ENCODE measurements at places on chromosomes 5 and 9.

DNA sequence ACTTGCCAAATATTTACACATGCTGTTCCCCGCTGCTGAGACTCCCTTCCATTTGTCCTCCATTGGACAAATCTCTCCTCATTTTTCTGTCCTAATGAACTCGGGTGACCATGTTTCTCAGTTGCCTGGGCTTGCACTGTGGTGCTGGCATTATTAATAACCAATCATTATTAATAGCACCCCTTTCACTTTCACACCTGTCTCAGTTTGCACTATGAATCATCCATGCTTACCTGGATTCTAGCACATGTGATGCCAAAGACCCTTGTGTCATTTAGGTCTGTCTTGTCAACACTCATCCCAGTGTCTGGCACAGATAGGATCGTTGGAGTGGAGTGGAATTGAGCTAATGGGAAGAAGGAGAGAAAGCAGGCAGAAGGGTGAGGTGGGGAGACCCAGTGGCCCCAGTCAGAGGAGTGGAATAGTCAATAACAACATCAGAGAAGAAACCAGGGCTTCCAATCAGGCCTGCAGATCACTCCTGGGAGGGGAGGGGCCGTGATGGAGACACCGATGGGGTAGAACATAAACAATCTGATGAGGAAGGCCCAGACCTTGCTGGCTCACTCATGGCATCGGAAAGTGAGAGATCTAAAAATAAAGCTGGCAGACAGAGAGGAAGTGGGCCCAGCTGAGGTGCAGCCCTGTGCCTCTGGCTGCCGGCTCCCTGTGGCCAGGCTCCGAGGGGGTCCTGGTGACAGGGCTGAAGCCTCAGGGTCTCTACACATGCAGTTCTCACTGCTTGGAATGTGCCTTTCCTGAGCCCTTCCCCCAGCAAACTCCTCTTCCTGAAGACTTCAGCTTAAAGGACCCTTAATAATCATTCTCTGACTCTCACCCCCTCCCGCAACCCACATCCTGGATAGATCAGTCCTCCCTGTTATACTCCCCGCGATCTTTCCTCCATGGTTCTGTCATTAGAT is 33.5 kb upstream of the CRB2 start:
- DNase-seq = peak; percentile 26

DNA sequence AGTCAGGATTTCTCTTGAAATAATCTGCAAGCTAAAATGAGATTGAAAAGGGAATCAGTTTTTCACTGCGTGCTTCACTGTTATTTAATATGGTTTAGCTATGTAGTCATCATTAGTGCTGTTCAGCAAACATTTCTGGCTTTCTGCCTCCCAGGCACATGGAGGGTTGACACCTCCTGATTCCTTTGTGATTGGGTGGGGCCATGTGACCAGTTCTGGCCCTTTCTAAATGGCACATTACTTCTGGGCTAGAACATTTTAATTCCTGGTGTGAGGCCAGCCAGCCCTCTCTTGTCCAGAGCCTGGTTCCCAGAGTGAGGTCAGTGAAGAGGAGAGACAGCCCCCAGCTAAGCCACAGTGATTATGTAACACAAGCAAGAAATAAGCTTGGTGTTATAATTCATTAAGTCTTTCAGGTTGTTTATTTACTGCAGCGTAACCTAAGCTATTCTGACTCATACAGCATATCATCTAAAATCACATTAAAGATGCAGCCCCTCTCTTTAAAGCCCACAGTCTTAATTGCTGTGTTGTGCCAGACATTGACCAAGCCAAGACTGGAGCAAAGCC is 17.4 kb upstream of the ARSI start:
- DNase-seq = no peak

- no peak for DNase-seq
These were observed 22.6 kb downstream of the SLC6A18 start for GRCh38 chr5:1247811-1248210.

DNA sequence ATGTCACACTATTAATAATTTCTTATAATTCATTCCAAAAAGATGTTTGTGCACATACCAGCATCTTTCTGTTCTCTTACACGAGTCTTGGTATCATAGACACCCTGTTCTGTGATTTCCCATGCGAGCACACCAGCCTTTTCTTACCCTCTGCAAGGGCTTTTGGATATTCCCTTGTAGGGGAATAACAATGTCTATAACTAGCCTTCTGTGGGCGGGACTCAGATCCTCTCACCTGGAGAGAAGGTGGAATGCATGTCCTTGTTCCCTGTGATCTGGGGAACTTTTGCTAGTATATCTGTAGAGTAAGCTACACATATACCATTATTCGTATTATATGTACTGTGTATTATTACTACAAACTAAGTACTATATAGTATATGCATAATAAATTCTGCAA is 44.8 kb downstream of the EHMT1 start:
- no peak for DNase-seq

GRCh38 chr9:92728831-92729734 is 35.5 kb downstream of the BICD2 start:
- no peak for DNase-seq

GRCh38 chr5:54692631-54693030 is 175.1 kb downstream of the SNX18 start:
- no peak for DNase-seq

DNA sequence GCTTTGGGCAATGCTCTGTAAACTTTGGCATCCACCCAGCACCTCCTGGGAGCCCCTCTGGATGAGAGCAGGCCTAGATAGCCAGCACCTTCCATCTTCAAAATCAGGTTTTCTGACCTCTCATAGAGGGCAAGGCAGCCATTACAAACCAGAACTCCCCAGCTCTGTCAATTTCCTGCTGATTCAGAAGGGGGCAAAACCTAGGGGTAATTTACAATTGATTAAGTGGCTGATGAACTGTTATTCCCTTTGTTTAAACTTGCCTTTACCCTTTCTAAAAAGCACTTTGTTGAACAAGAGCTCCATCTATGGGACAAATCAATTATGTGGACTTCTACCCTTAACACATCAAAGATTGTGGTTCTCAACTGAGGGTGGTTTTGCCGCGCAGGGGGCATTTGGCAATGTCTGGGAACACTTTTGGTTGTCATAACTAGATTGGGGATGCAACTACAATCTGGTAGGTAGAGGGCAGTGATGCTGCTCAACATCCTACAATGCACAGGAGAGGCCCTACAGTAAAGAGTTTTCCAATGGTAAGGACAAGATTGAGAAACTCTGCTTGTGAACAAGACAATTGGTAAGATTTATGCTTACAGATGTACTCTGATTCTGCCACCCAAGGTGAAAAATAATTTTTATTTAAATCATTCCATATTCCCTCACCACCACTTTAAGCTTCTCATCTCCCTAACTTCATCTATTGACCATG is 184.1 kb downstream of the MARCHF11 start:
- DNase-seq = peak; percentile 24

DNA sequence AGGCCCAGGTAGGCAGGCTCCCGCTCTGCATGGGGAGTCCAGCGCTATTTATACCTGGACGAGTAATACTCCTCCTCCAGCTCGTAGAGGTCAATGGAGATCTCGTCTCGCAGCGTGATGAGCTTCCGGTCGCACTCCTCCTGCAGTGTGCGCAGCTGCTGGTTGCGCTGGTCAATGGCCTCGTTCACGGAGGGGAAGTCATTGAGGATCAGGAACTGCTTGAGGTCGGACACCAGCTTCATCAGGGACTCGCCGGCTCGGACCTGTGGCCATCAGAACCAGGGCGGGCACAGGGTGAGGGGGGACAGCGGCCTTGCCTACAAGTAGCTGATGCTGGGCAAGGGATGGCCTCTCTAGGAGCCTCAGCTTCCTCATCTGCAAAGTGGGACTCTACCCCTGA is 3.9 kb downstream of the MED22 start:
- DNase-seq = no peak

- no peak for DNase-seq
These were observed 131.7 kb downstream of the DAB2IP start for GRCh38 chr9:121783111-121783510.

DNA sequence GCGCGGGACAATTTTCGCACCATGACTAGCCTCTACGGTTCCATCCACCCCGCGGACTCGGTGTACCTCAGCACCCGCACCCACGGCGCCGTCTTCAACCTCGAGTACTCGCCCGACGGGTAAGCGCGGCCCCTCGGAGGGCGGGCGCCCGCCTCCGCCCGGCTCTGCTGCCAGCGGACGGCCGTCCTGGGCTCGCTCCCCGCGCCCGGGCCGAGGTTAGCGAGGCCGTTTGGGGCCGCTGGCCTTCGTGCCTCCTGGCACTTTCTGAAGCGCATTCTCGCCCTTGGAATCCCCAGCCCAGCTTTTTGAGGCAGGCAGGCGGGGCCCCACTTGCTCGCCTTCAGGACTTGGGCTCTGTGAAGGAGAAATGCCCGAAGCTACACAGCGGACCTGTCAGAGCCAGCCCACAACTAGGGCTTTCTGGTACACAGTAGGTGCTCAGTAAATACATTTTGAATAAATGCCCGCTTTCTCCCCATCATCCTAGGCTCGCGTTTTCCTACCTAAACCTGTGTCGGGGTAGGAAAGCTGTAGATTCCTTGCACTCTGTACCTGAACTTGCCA is 772 bp downstream of the DCAF10 start:
- DNase-seq = no peak

DNA sequence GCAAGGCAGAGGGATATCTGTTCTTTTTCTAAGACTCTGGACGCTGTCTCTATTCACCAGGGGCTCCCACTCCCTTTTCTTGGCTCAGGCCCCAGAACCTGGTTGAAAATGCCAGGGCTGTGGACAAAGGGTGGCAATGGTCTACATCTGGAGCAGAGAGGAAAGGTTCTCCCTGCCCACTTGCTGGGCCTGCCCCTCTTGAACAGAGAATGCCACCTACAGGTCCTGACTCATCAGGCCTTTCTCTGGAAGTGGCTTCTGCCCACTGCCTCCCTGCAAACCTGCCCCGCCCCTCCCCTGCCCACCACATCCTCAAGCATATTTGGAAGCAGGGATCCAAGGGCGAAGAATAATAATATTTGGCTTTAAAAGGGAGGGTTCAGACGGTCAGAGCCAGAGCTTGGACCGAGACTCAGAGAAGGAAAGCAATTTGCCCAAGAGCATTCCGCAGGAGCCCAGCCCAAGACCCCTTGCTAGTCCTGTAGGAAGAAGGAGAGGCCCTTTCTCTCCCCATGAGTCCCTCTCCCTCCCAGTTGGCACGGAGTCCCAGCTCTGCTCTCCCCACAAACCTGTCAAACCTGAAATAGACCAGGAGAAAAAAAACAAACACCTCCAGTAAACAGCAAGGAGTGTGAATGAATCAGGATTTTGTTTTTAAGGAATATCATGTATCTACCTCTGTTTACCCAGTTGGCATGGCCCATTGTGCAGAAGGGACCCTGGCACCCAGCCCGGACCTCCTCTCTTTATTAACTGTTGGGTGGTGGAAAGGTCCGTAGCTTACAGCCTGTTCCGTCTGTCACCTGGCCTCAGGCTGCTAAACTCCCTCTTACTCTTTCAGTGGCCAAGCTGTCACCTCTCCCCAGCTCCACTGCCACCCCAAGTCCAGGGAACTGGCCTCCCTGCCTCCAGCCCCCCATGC is 37.7 kb upstream of the STXBP1 start:
- DNase-seq = peak; percentile 98

- no peak for DNase-seq
These were observed 13.1 kb downstream of the FPGS start for GRCh38 chr9:127815512-127816361.

GRCh38 chr5:4704951-4705350 is 435.2 kb upstream of the ADAMTS16 start:
- no peak for DNase-seq

GRCh38 chr5:5313101-5313635 is 109.3 kb upstream of the ICE1 start:
- no peak for DNase-seq

DNA sequence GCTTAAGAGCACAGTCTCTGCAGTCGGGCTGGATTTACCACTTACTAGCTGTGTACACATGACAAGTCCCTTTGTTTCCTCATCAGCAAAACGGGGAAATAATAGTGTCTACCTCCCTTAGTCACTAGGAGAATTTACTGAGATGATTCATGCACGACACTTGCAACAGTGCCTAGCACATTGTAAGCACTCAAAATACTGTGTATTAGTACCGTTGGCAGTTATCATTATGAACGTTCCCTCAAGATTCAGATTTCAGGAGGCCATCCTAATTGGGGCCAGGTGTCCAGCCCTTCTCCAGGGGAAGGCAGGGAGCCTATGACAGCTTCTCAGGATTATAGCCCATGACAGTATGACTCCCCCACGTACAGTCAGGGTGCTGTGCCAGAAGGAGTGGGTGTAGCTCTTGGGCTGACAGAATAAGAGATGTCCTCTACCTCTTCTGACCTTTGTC is 164.3 kb downstream of the DOCK2 start:
- no peak for DNase-seq

GRCh38 chr5:82624062-82624461 is 345.9 kb upstream of the RPS23 start:
- no peak for DNase-seq

- no peak for DNase-seq
These were observed 199.0 kb downstream of the CACNA1B start for GRCh38 chr9:138076650-138077009.

DNA sequence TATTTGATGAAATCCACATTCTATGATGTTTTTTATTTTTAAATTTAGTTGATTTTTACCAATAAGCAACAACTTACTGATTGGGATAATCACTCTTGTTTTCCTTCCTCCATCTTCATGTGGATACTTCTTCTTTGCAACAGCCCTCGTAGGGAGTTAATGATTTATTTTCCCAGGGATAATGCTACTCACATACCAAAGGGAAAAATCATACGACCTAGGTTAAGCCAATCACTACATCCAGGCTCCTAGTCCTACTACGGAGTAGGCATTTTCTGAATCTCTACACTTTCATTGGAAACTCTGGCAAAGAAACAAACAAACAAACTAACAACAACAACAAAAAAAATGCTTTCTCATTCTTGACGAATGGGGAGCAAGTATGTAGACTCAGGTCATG is 663.4 kb downstream of the PTPRD start:
- no peak for DNase-seq

- DNase-seq = no peak
These were observed 22.8 kb downstream of the FPGS start for GRCh38 chr9:127825319-127826051.

- no peak for DNase-seq
These were observed 63.2 kb downstream of the TTLL11 start for GRCh38 chr9:122029898-122030297.

GRCh38 chr5:89313044-89313443 is 430.1 kb upstream of the MEF2C start:
- DNase-seq = no peak

DNA sequence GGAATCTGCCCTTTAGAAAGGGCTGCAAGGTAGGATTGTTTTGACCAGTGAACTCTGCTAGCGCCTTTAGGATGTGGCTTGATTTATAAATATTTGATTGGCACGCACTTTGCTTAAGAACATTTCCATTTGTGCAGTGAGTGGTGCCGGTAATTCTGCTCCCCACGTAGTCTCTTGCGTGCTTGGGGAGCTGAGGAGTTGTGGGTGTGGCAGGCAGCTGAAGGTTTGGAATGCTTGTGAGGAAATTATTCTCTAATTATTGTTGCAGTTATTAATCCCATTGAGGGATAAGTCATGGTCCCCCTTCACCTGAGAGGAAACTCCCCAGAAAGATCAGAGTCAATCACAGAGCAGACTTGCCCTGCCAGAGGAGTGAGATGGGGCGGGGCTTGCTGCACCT is 76.7 kb downstream of the FGF1 start:
- no peak for DNase-seq

- no peak for DNase-seq
These were observed 28.4 kb downstream of the FBXO38 start for GRCh38 chr5:148412124-148412523.
